Panc1 (cell line): ENCODE measurements at places on chromosomes 7 and 10. TPM values are rescaled to one million over a fixed set of nuclear protein-coding genes. Genes with fewer than 3 reads are reported as not detected.

The GPRIN2 gene
- total RNA-seq: 12.9 TPM

DNA sequence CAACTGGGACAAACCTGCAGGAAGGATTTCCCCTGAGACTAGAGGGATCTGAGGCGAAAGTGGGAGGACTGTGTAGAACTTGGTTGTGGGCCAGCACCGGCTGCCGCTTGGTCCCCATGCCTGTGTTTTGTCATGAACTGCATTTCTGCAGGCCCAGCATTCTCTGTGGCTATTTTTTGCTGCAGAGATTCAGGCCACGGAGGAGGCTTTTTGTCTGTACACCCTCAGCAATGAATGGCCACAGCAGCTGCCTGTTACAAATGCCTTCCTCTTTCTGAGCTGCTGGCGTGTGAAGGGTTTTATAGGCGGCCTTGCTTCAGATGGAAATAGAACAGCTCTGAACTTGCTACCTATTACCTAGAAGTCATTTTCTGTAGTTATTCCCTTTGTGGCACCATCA, 164.4 kb downstream of the SH2D4B start:
- no peak for DNase-seq

DNA sequence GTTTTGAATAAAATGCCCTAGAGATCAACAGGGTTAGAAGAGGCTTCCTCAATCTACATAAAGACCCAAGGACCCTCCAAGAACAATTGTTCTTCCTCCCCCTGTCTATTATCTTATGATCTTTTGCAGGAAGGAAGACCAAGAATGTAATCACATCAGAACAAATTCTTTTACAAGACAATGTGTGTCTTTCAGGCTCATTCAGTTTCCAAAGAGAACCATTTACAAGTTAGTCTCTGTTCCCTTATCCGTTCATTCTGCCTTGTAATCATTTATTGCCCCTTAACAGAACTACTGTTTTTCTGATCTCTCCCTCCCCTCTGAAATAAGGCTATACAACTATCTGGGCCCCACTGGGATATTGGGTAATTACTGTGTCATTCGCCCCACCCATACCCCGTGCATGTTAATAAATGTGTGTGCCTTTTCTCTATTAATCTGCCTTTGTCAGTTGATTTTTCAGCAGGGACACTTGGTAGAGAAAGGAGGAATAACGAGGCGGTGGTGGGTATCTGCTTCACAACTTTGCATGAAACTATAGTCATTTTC, 5.7 kb upstream of the MKRN1 start:
- no peak for DNase-seq

DNA sequence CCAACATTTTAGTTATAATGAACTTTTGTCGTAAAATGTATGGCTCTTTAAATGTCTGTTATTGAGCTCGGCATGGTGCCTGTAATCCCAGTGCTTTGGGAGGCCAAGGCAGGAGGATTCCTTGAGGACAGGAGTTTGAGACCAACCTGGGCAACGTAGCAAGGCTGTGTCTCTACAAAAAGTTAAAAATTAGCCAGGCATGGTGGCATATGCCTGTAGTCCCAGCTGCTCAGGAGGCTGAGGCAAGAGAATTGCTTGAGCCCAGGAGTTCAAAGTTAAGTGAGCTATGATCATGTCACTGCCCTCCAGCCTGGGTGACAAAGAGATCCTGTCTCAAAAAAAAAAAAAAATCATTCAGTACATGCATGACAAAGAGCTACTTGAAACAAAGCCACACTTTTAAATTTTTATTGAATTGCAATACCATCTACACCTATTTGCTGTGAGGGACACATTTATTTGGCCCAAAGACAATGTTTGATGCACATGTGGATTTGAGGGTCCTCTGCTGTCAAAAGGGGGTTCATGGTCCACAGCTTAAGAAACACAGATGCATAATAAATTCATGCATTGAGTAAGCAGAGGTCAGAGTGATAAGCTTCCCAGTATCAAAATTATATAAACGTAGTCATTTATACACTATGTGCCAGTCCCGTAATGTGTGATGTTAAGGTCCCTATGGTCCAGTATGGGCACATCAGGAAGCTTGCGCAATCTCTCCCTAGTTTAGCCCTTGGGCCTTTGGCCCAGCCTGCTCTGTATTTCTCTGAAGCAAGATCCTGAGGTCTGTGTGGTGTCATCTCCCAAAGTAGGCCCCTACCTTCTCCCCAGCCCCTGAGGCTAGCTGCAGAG, 4.4 kb upstream of the MALSU1 start:
- no peak for DNase-seq

- no peak for DNase-seq
These were observed 12.8 kb downstream of the NRAP start for GRCh38 chr10:113651021-113651420.

The PPP1R9A gene
- 5.0 TPM for total RNA-seq

GRCh38 chr7:31003721-31004120, 40.0 kb downstream of the GHRHR start:
- DNase-seq: no peak

- no peak for DNase-seq
These were observed 124.9 kb downstream of the SND1 start for GRCh38 chr7:127776776-127777386.

DNA sequence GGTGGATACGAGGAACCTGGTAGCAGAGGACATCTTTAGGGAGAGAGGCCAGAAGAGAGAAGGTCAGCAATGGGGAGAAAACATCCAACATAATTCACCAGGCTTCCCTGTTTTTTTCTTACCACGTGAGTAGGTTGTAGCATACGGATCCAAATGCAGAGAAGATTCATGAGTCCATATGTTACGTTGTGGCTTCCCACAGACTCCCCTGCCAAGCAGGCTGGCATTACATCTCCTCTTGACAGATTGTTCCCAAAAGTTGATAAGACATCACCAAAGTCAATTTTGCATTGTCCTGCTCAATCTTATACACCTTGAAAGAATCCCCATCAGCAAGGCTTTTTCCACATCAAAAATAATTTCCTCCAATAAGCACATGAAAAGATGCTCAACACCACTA, 39.7 kb downstream of the DRGX start:
- DNase-seq: no peak

- no peak for DNase-seq
These were observed 7.5 kb downstream of the TMEM225B start for GRCh38 chr7:99605527-99605926.

DNA sequence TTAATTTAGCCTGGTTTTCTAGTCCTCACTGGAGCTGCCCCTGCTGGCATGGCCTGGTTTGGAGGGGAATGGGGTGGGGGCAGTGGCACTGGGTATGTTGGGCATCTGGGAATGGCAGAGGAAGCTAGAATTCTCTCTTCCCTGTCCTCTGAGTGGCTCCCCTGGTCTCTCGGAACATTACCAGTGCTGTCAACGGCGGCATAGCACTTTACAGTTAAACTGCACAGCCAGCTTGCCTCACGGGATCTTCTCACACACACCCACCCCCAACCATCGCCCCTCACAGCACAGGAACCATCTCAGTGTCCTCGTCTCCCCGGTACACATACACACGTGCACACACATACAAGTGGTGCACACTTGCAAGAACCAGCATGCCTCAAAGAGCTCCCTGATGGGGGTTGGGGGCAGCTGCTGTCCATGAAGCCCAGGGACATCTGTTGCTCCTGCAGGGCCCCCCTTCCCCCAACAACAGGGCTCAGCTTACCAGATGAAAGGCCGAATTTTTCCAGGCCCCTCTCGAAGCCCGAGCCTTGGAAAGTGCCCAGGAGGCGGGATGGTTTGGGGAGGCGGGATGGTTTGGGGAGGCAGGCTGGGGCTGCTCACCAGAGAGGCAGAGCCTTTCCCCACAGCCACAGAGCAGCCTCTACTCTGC, 41.0 kb downstream of the TSPAN15 start:
- no peak for DNase-seq

DNA sequence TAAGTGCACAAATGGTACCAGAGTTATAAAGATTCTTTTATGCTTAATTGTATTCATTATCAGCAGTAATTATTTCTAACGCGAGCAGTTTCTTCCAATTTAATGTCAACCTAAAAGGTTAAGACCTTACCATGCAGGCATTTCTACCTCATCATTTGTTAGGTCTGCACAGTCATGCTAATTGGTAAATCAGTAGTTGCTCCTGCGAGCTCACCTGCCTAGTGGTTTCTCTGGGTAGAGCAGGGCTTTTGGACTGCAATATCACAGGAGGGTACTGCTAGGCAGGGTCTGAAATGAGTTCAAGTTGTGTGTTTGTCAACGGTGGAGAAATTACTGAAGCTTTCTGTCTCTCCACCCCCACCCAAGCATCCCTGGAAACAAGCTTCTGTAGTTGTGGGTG, 558.5 kb upstream of the MGMT start:
- no peak for DNase-seq

The RBM48 gene
- total RNA-seq: 10.1 TPM

DNA sequence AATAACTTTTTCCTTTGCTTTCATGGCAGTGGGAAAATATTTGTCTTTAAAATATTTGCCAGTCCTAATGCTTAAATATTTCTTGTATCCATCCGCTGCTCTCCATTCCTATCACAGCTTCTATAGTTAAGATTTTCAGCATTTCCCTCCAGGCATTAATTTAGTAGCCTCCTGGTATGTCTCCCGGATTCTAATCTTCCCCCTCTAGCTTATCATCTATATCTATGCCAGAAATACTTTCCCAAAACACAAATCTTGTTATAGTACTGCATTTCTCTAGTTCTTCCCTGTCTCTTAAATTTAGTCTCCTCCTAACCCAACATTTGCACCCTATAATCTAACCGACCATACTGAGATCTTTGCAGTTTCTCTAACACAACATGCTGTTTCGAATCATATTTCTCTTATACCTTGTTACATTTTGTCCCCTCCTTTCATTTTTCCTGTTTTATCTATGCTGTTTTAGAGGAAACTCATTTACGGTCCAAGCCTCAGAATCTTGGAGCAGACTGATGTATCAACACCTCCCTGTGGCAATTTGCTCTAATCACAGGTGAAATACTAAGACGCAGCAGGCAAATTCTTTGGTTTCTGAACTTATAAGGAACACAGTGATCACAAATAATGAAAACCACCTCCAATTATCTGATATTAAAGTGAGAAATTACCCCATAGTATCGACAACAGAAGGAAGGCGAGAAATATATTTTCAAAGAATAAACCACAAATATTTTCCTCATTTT, 10.3 kb downstream of the CNTNAP2 start:
- DNase-seq: no peak

- DNase-seq: no peak
These were observed 2.7 kb downstream of the IL2RA start for GRCh38 chr10:6059506-6059905.

The PDLIM1 gene
- total RNA-seq: 183 TPM

- no peak for DNase-seq
These were observed 113.9 kb downstream of the FAM107B start for GRCh38 chr10:14660831-14661230.

The NDUFA5 gene
- total RNA-seq: 53.4 TPM

- DNase-seq: no peak
These were observed 649 bp downstream of the ACTR3B start for GRCh38 chr7:152759949-152760853.

The ST8SIA6 gene
- 0.82 TPM for total RNA-seq

DNA sequence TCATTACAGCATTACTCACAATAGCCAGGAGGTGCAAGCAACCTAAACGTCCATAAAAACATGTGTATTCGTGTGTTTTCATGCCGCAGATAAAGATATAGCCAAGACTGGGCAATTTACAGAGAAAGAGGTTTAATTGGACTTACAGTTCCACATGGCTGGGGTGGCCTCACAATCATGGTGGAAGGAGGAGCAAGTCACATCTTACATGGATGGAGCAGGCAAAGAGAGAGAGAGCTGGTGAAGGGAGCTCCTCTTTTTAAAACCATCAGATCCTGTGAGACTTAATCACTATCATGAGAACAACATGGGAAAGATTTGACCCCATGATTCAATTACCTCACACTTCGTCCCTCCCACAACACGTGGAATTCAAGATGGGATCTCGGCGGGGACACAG, 33.0 kb downstream of the PDLIM1 start:
- no peak for DNase-seq

DNA sequence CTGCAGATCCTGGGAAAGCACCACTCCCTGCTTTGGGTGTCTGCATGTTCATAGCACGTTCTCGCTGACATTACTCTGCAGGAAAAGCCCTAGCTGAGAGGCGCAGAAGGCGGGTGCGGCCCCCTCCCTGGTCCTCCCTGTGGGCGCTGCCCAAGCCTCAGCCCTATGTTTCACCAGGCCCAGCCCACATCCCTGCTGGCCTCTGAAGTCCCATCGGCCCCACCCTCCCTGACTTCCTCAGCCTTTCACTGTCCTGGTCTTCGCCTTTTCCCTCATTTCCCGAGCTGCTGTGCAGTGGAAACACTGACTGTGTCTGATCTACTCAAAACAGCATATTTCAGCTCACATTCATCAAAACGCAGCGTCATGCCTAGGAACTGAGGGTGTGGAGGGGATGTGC, 36.3 kb upstream of the DIP2C start:
- DNase-seq: no peak

DNA sequence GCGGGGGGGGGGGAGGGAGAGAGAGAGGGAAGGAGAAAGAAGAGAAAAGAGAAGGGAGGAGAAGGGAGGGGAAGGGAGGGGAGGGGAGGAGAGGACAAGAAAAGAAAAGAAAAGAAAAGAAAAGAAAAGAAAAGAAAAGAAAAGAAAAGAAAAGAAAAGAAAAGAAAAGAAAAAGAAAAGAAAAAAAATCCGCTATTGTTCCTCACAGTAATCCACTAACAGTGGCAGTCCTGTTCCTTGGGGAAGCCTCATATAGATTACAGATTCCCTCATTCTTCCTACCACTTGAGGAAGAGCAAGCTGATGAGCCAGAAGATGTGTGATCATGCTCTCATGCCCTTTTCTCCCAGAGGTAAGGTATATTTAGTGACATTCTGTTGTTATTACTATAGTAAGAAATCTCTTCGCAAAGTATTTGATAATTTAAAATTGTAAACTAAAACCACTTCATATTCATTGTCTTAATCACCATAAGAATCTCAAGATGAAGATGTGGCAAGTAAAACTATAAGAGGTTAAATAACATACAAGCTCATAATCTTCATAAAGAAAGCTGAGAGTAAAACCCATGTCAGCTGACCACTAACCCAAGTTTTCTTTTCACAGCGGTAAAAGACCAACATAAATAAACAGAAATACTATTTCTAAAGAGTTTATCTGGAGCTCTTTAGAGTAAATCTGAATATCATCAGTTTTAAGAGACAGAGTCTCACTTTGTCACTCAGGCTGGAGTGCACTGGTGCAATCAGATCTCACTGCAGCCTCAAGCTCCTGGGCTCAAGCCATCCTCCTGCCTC, 128.1 kb downstream of the JMJD1C start:
- DNase-seq: no peak

DNA sequence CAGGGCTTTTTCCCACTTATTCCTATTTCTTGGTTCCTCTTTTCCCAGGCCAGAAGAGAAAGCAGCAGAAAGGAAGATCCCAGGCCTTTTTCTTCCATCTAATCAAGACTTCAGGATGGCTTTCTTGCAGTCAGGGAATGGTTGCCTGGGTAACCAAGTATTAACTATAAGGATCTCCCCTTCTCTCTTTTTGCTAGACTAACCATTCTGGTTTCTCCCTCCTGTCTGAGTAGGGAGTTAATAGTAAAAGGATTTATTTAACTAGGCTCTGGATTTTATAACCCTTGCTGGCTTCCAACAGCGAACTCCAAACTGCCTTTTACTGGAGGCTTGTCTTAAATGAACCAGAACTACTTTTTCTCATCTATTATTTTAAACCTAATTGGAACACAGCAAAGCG, 90.4 kb downstream of the GRM8 start:
- DNase-seq: no peak

The EPO gene
- not detected for total RNA-seq
